ENCODE measurements at places on chromosomes 7 and 10. TPM values are rescaled to one million over a fixed set of nuclear protein-coding genes. Genes with fewer than 3 reads are reported as not detected.
A peak's percentile ranks its signal among the peaks of the same experiment; 100 is the strongest.

DNA sequence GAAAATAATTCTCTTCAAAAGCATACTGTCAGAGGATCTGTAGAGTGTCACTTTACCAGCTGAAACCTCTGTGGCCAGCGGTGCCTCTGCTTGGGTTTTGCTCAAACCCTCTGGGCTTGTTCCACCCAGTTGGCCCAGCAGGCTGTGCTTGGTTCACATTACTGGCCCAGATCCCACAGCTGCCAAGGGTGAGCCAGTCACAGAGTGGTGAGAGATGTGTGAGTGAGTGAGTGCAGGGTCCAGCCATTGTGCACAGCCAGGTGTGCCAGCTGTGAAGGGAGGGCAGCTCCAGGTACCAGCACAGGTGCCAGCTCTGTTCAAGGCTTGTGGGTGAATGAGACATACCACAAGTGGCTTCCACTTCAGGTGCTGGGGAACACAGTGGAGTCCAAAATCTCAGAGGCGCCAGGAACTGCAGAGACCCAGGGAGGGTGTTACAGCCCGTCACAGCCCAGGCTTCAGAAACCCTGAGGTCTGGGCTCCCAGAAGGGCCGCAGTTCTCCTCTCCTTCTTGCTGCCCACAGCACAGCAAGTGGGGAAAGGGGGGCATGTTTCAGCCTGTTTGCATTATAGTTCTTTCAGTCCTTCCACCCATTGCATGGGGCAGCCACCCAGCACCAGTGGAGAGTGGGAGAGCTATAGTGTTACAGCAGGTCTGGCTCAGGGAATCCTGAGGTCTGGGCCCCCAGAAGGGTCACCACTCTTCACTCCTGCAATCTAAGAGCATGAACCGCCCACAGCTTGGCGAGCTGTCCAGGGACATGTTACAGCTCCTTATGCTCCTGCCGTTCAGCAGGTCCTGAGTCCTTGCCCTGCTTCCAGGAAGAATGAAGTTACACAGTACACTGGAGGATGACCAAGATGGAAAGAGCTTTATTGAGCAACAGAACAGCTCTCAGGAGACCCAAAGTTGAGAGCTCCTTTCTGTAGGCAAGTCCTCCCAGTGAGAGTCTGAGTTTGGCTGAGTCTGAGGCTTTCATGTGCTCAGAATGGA, 931.7 kb upstream of the SORCS1 start:
- DNase-seq = no peak
- H3K27me3 ChIP-seq = no peaks in the 10 kb centered on the region
- H3K4me1 ChIP-seq = no peaks in the 10 kb centered on the region
- H3K36me3 ChIP-seq = no peaks in the 10 kb centered on the region
- no peak overlapping the region for H3K27ac ChIP-seq

- no peaks in the 10 kb centered on the region for H3K27me3 ChIP-seq
- no peaks in the 10 kb centered on the region for H3K4me1 ChIP-seq
- H3K36me3 ChIP-seq = no peaks in the 10 kb centered on the region
These were observed 158.9 kb downstream of the AKR1D1 start for GRCh38 chr7:138235207-138235606.

- no peak overlapping the region for H3K27ac ChIP-seq
- H3K4me1 ChIP-seq = peaks cover 19% of the 10 kb centered on the region
- peaks cover 46% of the 10 kb centered on the region for H3K27me3 ChIP-seq
- no peaks in the 10 kb centered on the region for H3K36me3 ChIP-seq
- DNase-seq = no peak
- peak overlapping the region; percentile 28 for H3K4me3 ChIP-seq
These were observed 744 bp upstream of the BICC1 start for GRCh38 chr10:58511765-58512490.

DNA sequence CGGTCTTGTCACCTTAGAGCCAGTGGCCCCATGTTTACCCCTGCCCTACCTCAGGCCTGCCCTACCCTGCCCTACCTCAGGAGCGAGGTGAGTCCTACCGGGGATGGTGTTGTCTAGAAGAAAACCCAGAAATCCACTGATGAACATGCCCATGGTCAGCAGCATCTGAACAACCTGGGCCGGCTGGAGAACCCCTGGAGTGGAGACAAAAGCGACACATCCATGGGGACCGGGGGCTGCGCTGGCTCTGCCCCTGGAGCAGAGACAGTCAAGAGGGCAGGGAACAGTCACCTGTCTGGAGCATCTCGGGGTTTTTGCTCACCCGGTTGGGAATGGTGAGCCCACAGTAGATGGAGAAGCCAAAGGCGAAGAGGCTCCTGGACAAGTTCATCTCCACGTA, 36.3 kb downstream of the STRA8 start:
- no peaks in the 10 kb centered on the region for H3K4me1 ChIP-seq
- H3K27me3 ChIP-seq = no peaks in the 10 kb centered on the region
- no peak overlapping the region for H3K4me3 ChIP-seq

- H3K4me1 ChIP-seq = no peaks in the 10 kb centered on the region
- H3K36me3 ChIP-seq = no peaks in the 10 kb centered on the region
- no peak overlapping the region for H3K4me3 ChIP-seq
- H3K27me3 ChIP-seq = no peaks in the 10 kb centered on the region
These were observed 31.1 kb downstream of the PIK3CG start for GRCh38 chr7:106896231-106896630.

GRCh38 chr10:52308251-52309031, 5.6 kb upstream of the DKK1 start:
- no peaks in the 10 kb centered on the region for H3K4me1 ChIP-seq
- H3K27ac ChIP-seq = no peak overlapping the region
- peak; percentile 77 for DNase-seq
- H3K36me3 ChIP-seq = no peaks in the 10 kb centered on the region
- H3K4me3 ChIP-seq = peak overlapping the region; percentile 32

DNA sequence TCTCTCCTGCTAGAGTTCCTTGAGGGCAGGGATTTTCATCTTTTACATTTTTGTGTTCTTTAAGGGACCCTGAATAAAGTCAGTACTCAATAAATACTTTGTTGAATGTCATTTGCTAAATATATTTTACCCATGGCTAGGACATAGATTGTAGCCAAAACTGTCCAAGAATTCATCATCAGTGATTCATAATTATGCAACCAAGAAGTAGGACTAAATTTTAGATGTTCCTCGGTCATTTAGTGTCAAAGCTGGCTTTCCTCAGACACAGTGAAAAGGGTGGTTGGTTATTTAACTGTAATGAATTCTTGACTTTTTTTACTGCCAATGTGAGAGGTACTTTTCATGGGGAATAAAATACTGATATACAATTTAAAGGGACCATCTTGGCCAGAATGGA, 3.3 kb downstream of the NUDT13 start:
- no peaks in the 10 kb centered on the region for H3K27me3 ChIP-seq
- DNase-seq = no peak
- peaks cover 24% of the 10 kb centered on the region for H3K4me1 ChIP-seq
- H3K36me3 ChIP-seq = peaks cover 11% of the 10 kb centered on the region
- no peak overlapping the region for H3K4me3 ChIP-seq

GRCh38 chr7:47941136-47941844, 7.0 kb downstream of the PKD1L1 start:
- no peaks in the 10 kb centered on the region for H3K27me3 ChIP-seq
- DNase-seq = no peak
- peak overlapping the region; percentile 84 for H3K27ac ChIP-seq
- H3K36me3 ChIP-seq = no peaks in the 10 kb centered on the region
- peaks cover 41% of the 10 kb centered on the region for H3K4me1 ChIP-seq
- no peak overlapping the region for H3K4me3 ChIP-seq

DNA sequence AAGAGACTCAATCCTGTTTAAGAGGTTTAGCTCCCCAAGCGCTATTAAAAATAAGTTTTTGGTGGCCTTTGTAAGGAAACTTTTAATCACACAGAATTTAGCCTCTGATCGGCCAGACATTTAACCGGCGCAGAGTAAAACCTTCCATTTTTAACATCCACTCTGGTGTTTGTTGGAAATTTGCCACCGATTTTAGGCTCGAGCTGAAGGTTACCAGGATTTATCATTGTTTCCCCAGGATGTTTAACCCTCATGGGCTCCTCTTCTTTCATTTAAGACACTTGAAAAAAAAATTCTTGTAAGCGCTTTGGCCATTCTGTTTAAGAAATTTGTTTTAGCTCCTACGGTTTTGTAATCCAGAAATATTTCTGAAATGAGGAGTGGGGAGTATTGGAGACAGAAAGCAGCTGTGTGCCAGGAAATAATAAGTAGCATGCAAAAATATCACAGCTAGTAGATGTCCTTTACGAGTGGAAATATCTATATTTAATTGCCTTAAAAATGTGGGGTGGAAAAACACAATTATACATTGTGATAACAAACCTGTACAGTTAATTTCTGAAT, 3.4 kb downstream of the NEUROD6 start:
- no peak overlapping the region for H3K27ac ChIP-seq
- H3K4me3 ChIP-seq = no peak overlapping the region
- H3K4me1 ChIP-seq = no peaks in the 10 kb centered on the region
- H3K27me3 ChIP-seq = peaks cover 26% of the 10 kb centered on the region
- H3K36me3 ChIP-seq = no peaks in the 10 kb centered on the region

- H3K36me3 ChIP-seq = no peaks in the 10 kb centered on the region
- no peaks in the 10 kb centered on the region for H3K27me3 ChIP-seq
- H3K4me3 ChIP-seq = no peak overlapping the region
- peak; percentile 19 for DNase-seq
- no peak overlapping the region for H3K27ac ChIP-seq
- no peaks in the 10 kb centered on the region for H3K4me1 ChIP-seq
These were observed 28.0 kb upstream of the SLC39A12 start for GRCh38 chr10:17923728-17924127.

DNA sequence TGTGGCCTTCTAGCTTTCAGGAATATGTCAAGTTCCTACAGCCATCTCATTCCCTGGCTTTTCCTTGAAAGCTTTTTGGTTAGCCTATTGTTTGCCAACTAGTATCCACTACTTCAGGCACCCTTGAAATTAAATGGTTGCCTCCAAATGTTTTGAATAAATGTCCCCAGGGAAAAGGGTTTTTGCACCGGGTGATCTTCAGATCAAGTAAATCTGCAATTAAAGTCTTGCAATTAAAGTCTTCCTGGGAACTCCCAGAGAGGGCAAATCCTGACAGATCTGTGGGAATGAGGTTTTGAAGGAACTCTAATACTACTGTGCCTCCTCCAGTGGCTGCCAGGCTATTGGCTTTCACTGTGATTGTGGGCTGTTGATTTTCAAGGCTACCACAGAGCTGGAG, 17.7 kb upstream of the ZNRF2 start:
- no peaks in the 10 kb centered on the region for H3K36me3 ChIP-seq
- no peaks in the 10 kb centered on the region for H3K27me3 ChIP-seq
- DNase-seq = no peak
- no peak overlapping the region for H3K4me3 ChIP-seq
- no peak overlapping the region for H3K27ac ChIP-seq
- H3K4me1 ChIP-seq = peaks cover 7% of the 10 kb centered on the region

DNA sequence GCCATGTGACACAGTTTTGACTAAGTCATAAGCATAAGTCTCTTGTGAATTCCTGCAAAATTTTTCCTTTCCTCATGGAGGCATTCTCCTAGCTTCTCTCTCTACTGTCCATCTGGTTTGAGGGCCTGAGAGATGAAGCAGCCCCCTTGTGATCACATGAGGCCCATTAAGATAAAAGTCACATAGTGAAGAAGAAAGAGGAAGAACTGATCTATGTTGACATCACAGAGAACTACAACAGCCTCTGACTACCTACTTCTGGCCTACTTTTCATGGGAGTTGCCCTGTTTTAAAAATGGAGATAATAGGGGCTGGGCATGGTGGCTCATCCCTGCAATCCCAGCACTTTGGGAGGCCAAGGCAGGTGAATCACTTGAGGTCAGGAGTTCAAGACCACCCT, 50.4 kb downstream of the TFEC start:
- no peak overlapping the region for H3K27ac ChIP-seq
- no peak overlapping the region for H3K4me3 ChIP-seq
- DNase-seq = no peak
- no peaks in the 10 kb centered on the region for H3K4me1 ChIP-seq
- H3K36me3 ChIP-seq = no peaks in the 10 kb centered on the region

GRCh38 chr10:44385696-44386441, 972 bp upstream of the CXCL12 start:
- H3K27ac ChIP-seq = no peak overlapping the region
- peak overlapping the region; percentile 45 for H3K4me3 ChIP-seq
- peaks cover 72% of the 10 kb centered on the region for H3K27me3 ChIP-seq
- H3K4me1 ChIP-seq = peaks cover 22% of the 10 kb centered on the region
- no peak for DNase-seq

DNA sequence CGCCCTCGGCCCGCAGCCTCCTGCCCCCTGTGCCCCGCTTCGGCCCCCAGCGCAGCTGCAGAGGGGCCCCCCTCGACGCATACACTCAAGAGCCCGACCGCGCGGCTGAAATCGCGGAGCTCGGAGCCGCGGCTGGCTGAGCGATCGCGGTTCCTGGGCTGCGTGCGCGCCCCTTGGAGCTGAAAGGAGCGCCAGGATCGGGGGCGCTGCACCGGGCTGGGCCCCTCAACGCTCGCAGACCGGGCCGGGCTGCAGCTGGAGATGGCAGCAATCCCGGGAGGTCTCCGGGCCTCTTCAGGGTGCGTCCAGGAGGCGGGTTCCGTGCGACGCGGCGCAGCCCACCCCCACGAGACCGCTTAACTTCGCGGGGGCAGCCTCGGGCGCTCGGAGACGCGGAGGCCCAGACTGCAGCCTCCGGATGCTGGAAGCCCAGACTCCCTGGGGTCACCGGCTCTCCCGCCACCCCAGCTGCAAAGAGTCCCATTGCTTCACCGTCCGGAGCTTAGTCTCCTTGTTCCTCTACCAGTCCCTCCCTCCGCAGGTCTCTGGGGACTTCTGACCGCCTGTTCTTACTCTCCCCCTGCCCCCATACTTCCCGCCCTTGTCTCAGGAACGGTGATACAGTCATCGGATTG, 73.0 kb upstream of the LRRC4 start:
- no peaks in the 10 kb centered on the region for H3K36me3 ChIP-seq
- no peak for DNase-seq
- peaks cover 25% of the 10 kb centered on the region for H3K4me1 ChIP-seq
- peaks cover 45% of the 10 kb centered on the region for H3K27me3 ChIP-seq
- H3K4me3 ChIP-seq = peak overlapping the region; percentile 14

DNA sequence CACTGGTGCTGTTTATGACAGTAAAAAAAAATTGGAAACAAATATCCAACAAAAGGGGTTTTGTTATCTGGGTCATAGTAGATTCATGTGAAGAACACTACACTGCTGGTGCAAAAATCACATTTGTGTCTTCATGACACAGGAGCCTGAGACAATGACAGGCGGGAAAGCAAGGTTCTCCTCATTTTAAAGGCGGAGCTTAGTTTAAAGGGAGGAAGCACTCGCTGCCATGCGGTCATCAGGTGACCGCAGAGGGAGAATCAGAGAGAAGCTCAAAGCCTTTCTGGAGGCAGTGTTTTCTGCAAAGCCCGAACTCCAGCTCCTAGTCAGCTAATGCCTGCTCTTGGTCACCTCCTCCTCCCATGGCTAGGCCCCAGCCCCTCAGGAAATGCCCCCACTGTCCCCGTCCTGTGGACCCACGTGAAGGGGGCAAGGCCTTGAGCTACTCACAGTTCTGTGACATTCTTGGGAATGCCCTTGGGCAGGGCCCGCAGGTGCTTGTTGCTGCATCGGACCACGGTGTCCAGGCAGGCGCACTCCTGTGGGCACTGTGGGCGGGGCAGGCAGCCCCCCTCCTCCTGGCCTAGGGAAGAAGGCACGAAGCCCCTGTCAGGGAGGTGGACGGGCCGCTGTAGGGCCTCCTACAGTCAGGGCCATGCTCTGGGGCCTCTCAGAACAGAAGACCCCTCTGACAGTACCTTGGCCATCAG, 146.1 kb downstream of the SLIT1 start:
- H3K36me3 ChIP-seq = no peaks in the 10 kb centered on the region
- peaks cover 4% of the 10 kb centered on the region for H3K4me1 ChIP-seq
- DNase-seq = no peak
- H3K27ac ChIP-seq = no peak overlapping the region
- H3K27me3 ChIP-seq = no peaks in the 10 kb centered on the region
- no peak overlapping the region for H3K4me3 ChIP-seq

The SPDYE6 gene
- total RNA-seq = not detected

The PILRA gene
- total RNA-seq = 20.6 TPM

The TDRD1 gene
- total RNA-seq = 0.17 TPM

The HSPB1 gene
- 482 TPM for total RNA-seq

The VWA2 gene
- 9.5 TPM for total RNA-seq

The CAV2 gene
- total RNA-seq = 162 TPM

The FANK1 gene
- 4.4 TPM for total RNA-seq

The NODAL gene
- not detected for total RNA-seq
